ENCODE measurements at places on chromosomes 12 and 14.

- DNase-seq, result peak; percentile 33
These were observed 39.0 kb downstream of the SLC38A4 start for GRCh38 chr12:46786774-46787173.

- DNase-seq, result no peak
These were observed 180.6 kb downstream of the MED13L start for GRCh38 chr12:116096874-116097273.

- no peak for DNase-seq
These were observed 48.3 kb downstream of the STXBP6 start for GRCh38 chr14:25001601-25002000.

DNA sequence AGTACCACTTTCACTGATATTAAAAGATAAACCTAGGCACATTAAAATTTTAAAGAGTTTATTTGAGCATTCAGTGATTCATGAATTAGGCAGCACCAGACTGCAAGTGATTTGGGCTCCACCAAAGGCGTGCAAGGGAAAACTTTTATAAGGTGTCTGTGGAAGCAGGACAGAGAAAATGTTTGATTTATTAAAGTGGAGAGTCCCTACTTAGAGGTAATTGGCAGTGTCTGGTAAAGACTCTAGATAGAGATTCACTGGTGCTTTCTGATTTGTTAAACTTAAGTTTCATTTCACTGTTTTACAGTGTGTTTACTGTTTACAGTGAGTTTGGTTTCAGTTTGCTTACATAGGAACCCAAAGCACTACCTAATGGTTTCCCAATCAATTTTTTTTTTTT lies 72.8 kb downstream of the ANKS1B start:
- peak; percentile 79 for DNase-seq

DNA sequence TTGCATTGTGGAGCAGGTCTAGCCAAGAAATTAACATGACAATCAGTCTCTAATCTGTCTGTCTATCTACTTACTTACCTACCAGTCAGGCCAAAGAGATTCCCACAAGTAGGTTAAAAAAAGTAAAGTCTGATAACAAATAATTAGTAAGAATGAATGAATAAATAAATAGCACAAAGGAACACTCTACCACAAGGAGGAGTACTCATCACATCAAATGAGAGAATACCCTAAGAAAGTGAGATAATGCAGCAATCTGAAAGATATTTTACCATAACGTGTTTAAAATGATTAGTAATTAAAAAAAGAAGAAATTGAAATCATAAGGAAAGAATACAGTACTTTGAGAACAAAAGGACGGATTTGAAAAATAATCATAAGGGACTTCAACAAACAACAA lies 187.2 kb downstream of the SYNE2 start:
- DNase-seq, result peak; percentile 30

Measured in mesenchymal stem cell (in vitro differentiated cells and primary cell).